ENCODE measurements at places on chromosomes 2 and 18. TPM values are rescaled to one million over a fixed set of nuclear protein-coding genes. Genes with fewer than 3 reads are reported as not detected.

Gene FNDC4
- 16.6 TPM for polyA plus RNA-seq

- no peak overlapping the region for H3K27ac ChIP-seq
- no peaks in the 10 kb centered on the region for H3K4me1 ChIP-seq
- H3K27me3 ChIP-seq: no peaks in the 10 kb centered on the region
- no peaks in the 10 kb centered on the region for H3K36me3 ChIP-seq
- DNase-seq: no peak
Measured at GRCh38 chr18:25817546-25818237, 272.7 kb downstream of the SS18 start.

DNA sequence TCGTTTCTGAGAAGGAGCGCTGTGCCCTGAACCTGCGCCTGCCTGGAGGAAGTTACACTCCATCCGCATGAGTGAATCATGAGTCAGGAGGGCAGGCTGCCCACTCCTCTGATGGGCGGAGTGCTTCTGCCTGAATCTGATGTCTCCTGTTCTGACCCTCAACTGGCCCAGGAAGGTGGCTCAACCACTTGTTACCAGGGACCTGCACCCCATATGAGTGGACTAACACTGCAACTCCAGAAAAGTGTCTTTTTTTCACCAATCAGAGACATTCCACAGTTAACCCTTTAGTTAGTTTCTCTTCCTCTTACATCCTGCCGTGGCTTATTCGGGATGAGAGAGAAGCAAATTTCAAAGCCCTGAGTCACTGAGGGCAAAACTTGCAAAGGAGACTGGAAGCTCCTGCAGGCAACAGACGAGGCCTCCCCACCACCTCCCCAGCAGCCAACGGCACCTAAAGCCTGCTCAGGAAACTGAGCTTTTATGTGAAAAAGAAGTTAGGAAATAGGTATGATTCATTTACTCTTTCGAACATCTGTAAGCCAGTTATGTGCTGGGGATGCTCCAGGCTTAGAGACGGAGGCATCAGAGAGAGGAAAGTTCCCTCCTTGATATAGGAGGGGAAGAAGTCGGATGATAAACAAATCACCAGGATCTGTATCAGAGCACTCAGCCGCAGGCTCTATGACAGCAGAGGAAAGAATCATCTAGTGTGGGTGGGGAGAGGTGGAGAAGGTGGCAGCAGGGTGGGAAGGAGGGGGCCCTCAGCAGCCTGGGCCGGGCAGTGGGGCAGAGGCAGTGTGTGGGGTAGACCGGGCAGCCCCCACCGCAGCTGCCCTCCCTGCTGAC lies 30.9 kb downstream of the MBP start:
- H3K27ac ChIP-seq: peak overlapping the region; percentile 92
- no peak for DNase-seq
- peaks cover 23% of the 10 kb centered on the region for H3K36me3 ChIP-seq
- H3K4me3 ChIP-seq: no peak overlapping the region
- H3K27me3 ChIP-seq: no peaks in the 10 kb centered on the region

- no peaks in the 10 kb centered on the region for H3K36me3 ChIP-seq
- H3K27ac ChIP-seq: no peak overlapping the region
- no peaks in the 10 kb centered on the region for H3K4me1 ChIP-seq
- DNase-seq: no peak
Measured at GRCh38 chr18:27824841-27825681, 351.9 kb downstream of the CDH2 start.

Data from left lung (tissue), 14 donors.